Naive thymus-derived CD8-positive, alpha-beta T cell (primary cell): ENCODE measurements at places on chromosomes 7 and 10.

DNA sequence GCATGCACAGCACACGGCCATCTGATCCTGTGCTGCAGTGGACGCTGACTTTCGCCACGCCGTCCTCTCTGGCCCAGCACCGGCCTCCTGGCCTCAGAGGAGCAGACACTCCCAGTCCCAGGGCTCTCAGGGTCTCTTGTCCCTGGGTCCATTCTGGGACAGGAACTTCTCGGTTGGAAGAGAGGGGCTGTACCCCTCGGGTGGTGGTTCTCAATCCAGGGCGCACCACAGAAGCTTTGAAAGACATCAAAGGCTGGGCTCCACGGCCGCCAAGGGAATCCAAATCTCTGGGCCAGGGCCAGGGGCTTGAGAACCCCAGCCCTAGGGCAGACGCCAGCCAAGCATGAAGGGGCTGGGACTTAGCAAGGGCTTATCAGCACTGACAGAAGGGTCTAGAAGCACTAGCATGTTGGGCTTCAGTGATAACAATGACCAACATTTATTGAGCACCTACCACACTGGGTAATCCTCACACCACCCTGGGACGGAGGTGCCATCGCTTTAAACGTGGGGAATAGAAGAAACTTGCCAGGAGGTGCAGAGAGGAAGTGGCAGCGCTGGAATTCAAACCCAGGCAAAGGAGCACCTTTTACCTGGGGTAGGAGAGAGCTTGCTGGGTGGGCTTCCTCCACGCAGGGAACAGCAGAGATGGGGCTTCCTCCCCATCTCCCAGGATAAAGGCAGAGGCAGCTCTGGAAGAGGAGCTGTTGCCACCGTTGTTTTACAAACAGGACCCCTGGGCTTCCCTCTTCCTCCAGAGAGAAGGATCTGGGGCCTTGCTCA lies 1.8 kb upstream of the PYROXD2 start:
- no peaks in the 10 kb centered on the region for H3K36me3 ChIP-seq
- H3K4me3 ChIP-seq, result no peak overlapping the region
- no peak for DNase-seq
- H3K4me1 ChIP-seq, result peaks cover 27% of the 10 kb centered on the region

GRCh38 chr7:98301693-98302470 lies 20.4 kb downstream of the BRI3 start:
- no peak overlapping the region for H3K27ac ChIP-seq
- DNase-seq, result no peak
- H3K4me1 ChIP-seq, result peaks cover 9% of the 10 kb centered on the region
- H3K27me3 ChIP-seq, result no peaks in the 10 kb centered on the region
- H3K36me3 ChIP-seq, result no peaks in the 10 kb centered on the region

GRCh38 chr10:64358907-64359306 lies 837.7 kb downstream of the REEP3 start:
- no peaks in the 10 kb centered on the region for H3K27me3 ChIP-seq
- H3K4me3 ChIP-seq, result no peak overlapping the region
- no peaks in the 10 kb centered on the region for H3K36me3 ChIP-seq
- H3K4me1 ChIP-seq, result no peaks in the 10 kb centered on the region
- H3K27ac ChIP-seq, result no peak overlapping the region

DNA sequence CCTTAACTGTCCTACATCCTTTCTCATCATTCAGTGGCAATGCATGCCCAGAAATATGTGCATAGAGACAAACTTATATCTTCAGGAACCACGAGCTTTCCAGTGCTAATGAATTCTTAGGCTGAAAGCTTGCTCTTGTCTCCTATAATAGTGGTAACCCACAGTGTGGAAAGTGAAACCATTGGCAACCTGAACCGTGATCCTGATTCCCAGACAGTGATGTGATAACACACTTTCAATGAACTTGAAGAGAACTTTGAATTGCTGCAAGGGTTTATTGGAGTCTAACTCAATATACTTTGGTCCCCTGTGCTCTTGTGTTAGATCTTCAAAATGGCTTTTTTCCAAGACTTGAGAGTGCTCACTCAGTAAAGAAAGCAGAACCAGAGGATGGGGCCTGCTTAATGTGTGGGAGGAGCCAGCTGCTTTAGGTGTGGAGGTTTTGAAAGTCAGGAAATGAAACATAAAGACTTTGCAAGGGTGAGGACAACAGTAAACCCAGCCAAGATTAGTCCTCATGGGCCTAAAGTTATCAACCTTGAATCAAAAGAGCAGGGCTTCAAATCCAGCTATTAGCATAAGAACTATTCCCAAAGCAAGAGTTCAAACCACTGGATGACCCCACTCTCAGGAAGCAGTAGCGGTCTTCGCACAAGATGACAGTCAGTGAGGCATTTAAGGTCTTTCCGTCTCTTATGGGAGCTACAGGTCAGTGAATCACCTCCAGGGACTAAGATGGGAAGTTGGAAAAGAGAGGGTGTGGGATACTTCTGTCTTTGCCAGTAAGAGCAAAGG lies 332.4 kb upstream of the NRP1 start:
- no peak overlapping the region for H3K27ac ChIP-seq
- DNase-seq, result no peak
- H3K4me3 ChIP-seq, result no peak overlapping the region
- peaks cover 10% of the 10 kb centered on the region for H3K4me1 ChIP-seq
- peaks cover 10% of the 10 kb centered on the region for H3K27me3 ChIP-seq

- no peaks in the 10 kb centered on the region for H3K36me3 ChIP-seq
- H3K4me3 ChIP-seq, result no peak overlapping the region
- peaks cover 2% of the 10 kb centered on the region for H3K27me3 ChIP-seq
- no peaks in the 10 kb centered on the region for H3K4me1 ChIP-seq
These were observed 64.5 kb upstream of the BTBD16 start for GRCh38 chr10:122206471-122207065.

GRCh38 chr7:111083413-111083812 lies 7.5 kb upstream of the LRRN3 start:
- peak overlapping the region; percentile 67 for H3K4me3 ChIP-seq
- peak overlapping the region; percentile 95 for H3K27ac ChIP-seq
- H3K27me3 ChIP-seq, result no peaks in the 10 kb centered on the region
- H3K4me1 ChIP-seq, result peaks cover 73% of the 10 kb centered on the region
- peak; percentile 55 for DNase-seq

DNA sequence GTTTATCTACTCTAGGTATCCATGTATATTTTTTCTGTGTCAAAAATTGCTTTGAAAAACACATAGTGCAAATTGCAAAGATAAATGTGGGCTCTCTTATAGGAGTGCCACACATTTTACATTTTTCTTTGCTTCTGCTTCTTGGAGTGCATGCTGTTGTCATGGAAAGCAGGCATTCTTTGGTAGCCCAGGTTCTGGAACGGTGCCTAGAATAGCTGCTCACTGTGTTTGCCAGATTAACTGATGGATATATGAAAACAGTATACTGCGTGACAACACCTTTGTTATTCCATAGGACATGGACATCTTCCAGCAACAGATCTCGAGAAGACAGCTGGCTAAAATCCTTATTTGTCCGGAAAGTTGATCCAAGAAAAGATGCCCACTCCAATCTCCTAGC lies 13.4 kb downstream of the NIPSNAP2 start:
- H3K27me3 ChIP-seq, result no peaks in the 10 kb centered on the region
- peaks cover 20% of the 10 kb centered on the region for H3K4me1 ChIP-seq
- no peak for DNase-seq
- H3K4me3 ChIP-seq, result no peak overlapping the region
- peaks cover 56% of the 10 kb centered on the region for H3K36me3 ChIP-seq

DNA sequence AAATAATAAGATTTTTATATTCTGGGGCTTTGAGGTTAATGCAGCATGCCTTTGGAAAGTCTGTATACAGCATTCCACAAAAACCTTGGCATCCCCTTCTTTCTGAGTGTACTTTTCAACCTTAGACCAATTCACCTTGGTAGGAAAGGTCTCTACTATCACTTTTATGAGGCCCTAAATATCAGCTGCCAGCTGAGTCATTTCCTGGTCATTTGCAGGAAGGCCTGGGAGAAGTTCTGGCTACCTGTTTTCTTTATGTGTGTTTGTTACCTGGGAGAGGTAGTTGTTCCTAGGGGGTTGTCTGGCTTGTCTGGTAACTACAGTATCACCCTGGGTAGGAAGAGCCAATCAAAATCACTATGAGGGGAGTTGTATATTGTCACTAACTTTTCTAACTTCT lies 4.1 kb downstream of the SPAM1 start:
- no peak for DNase-seq
- H3K27ac ChIP-seq, result no peak overlapping the region
- H3K27me3 ChIP-seq, result peaks cover 54% of the 10 kb centered on the region
- H3K4me3 ChIP-seq, result no peak overlapping the region
- no peaks in the 10 kb centered on the region for H3K4me1 ChIP-seq
- H3K36me3 ChIP-seq, result no peaks in the 10 kb centered on the region

DNA sequence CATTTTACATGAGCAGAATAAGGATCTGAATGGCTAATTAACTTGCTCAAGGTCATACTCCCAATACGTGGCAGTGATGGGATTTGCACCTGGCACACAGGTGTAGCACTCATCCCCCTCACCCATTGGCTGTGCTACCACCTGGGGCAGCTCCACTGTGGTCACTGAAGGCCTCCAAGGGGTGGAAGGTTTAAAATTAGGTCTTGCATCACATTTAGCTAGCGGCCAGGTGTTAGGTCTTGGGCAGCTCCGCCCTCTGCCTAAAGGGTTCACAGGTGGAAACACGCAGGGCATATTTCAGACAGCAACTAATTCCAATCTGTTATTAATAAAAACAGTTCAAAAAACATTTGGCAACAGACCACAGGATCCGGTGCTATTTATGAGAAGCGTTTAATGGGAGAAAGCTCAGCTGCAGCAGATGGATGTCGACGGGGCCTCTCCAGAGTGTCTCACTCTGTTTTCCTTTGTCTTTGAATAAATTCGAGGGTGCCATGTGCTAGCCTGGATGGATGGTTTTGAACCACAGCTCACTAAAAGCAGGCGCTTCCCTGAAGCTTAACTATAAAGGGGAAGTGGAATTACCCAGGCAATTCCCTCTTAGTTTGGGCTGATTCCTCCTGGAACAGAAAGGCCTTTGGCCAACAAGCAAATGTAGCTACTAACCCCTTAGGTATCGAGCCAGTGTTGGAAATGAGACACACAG lies 1017.6 kb downstream of the TYW1 start:
- no peak overlapping the region for H3K4me3 ChIP-seq
- no peak for DNase-seq
- H3K4me1 ChIP-seq, result no peaks in the 10 kb centered on the region
- H3K36me3 ChIP-seq, result no peaks in the 10 kb centered on the region
- H3K27ac ChIP-seq, result no peak overlapping the region

GRCh38 chr7:27148756-27149641 lies 1.4 kb upstream of the HOXA6 start:
- H3K27me3 ChIP-seq, result peaks cover 90% of the 10 kb centered on the region
- H3K4me1 ChIP-seq, result peaks cover 43% of the 10 kb centered on the region
- DNase-seq, result no peak
- H3K36me3 ChIP-seq, result no peaks in the 10 kb centered on the region
- peak overlapping the region; percentile 64 for H3K4me3 ChIP-seq

DNA sequence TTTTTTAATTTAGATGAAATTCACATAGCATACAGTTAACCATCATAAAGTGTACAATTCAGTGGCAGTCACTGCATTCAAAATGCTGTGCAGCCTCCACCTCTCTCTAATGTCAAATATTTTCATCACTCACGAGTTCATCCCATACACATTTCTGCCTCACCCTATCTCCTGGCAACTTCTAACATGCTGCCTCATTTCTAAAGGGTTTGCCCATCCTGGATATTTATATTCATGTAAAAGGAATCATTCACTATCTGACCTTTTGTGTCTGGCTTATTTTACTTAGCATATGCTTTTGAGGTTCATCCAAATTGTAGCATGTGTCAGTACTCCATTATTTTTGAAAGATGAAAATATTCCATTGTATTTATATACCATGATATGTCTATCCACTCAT lies 286.9 kb upstream of the VSTM2A start:
- H3K4me3 ChIP-seq, result no peak overlapping the region
- H3K36me3 ChIP-seq, result no peaks in the 10 kb centered on the region
- no peak for DNase-seq
- H3K27ac ChIP-seq, result no peak overlapping the region
- no peaks in the 10 kb centered on the region for H3K27me3 ChIP-seq
- no peaks in the 10 kb centered on the region for H3K4me1 ChIP-seq

DNA sequence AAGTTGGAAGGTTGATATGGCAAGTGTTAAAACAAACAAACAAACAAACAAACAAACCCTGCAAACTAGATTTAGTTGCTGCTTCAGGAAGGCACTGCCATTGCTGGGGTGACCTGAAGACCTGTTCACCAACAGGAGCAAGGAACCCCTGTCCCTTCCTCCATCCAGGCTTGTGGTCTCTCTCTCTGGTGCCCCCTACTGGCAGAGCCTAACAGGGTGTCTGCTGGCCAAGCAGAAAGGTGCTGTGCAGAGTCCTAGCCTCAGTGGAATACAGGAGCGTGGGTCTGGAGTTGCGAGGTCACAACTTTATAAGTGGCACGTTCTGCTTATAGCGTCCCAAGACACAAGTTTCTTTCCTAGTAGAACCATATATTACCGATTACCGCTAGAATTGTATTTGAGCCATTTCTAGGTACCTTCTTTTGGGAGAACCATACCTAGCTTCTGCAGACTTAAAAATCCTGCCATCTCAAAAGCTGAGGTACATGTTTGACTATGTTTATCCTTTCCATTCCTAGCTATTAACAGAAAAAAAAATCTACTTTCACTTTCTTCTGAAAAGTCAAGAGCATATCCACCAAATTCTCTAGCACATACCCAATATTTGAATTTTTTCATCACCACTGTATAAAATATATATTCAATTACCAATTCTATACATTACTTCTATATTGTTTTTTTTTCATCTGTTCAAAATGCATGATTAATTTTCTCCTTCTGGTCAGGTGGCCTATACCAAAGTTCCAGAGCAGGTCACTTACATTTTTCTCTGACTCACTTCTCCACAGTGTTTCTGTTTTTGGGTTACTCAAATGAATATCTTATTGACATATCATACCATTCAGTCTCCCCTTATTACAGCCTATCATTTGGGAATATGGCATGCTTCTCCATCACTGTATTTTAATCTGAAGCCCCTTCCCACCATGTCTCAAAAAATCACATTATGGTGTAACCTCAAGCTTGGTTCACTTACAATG lies 29.1 kb upstream of the CALD1 start:
- peak; percentile 38 for DNase-seq
- no peak overlapping the region for H3K27ac ChIP-seq
- H3K4me3 ChIP-seq, result no peak overlapping the region
- no peaks in the 10 kb centered on the region for H3K36me3 ChIP-seq
- H3K27me3 ChIP-seq, result no peaks in the 10 kb centered on the region

- no peak overlapping the region for H3K27ac ChIP-seq
- no peaks in the 10 kb centered on the region for H3K36me3 ChIP-seq
- DNase-seq, result no peak
- H3K4me1 ChIP-seq, result peaks cover 3% of the 10 kb centered on the region
- no peak overlapping the region for H3K4me3 ChIP-seq
- H3K27me3 ChIP-seq, result peaks cover under 1% of the 10 kb centered on the region
These were observed 392.8 kb downstream of the DNAJB6 start for GRCh38 chr7:157729566-157729965.

GRCh38 chr7:29839921-29840320 lies 33.6 kb downstream of the WIPF3 start:
- DNase-seq, result no peak
- H3K4me3 ChIP-seq, result no peak overlapping the region
- H3K27me3 ChIP-seq, result peaks cover 8% of the 10 kb centered on the region
- no peak overlapping the region for H3K27ac ChIP-seq
- H3K36me3 ChIP-seq, result no peaks in the 10 kb centered on the region
- H3K4me1 ChIP-seq, result no peaks in the 10 kb centered on the region

GRCh38 chr7:44791278-44792219 lies 4.9 kb upstream of the PPIA start:
- no peak overlapping the region for H3K4me3 ChIP-seq
- H3K27me3 ChIP-seq, result no peaks in the 10 kb centered on the region
- no peak for DNase-seq
- H3K36me3 ChIP-seq, result no peaks in the 10 kb centered on the region
- H3K4me1 ChIP-seq, result no peaks in the 10 kb centered on the region
